ENCODE measurements at places on chromosomes 2 and 18.

DNA sequence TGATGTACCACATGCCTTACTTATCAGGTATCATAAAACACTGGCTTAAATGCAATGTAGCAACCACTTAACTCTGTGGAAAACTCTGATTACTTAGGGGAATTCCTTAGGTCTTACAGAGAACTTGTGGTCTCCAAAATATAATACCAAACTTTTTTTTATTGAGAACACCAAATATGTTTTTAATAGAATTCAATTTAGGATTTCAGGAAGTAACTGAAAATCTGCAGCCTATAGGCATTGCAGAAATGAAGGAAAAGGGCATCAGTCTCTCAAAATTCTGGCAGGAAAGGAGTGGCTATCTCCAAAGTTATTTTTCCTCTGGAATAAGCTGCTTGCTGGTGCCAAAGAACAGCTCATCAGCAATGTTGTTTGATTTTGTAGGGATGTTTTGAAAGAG, 105.3 kb upstream of the UGP2 start:
- DNase-seq = peak; percentile 77

DNA sequence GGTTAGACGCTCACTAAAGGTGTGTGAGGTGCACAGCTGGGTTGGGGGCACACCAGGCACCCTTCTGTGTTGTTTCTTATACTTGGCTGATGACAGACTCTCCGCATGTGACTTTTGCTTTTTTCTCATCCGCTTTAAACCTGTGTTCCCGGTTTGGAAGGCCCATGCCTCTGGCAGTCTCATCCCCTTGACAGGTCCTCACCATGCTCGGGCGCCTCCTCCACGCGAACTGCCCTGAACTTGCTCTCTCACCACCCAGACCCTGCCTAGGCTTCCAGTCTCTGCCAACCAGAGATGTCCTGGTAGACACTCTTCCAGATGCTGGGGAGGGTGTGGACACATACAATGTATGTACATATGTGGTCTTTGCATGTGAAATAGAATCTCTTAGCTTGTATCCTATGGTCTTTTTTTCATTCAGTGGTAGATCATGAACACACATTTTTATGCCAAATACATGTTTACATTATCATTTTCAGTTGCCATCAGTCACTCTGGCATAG, 79.8 kb downstream of the LIMS1 start:
- DNase-seq = no peak

DNA sequence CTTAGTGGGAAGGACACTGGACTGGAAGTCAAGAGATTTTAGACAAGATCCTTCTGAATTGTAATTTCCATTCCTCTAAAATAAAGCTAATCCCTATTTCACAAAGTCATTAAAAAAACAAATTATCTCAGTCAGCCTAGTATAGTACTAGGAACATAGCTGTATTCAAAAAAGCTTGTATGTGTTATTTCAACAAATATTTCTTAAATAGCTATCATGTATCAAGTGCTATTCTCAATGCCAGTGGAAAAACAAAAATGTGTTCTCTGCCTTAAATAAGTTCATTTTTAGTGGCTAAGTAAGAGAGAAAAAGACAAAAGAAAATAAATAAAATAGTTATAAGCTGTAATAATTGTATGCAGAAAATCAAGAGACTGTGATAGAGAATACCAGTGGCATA, 541.8 kb upstream of the CDH2 start:
- no peak for DNase-seq

DNA sequence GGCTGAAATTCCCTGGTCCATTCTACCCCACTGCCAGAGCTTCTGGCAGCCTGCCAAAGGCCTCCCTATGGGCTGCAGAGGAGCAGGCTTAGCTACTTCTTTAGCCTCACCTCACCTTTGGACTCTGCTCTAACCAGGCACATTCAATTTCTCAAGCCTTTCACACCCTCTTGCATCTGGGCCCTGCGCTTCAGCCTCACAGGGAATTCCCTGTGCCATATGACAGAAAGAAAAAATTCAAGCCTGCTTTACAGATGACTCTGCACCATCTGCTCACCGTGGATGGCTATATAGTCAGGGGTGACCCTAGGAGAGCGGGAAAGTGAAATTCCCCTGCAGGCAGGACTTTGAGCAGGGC, 62.5 kb downstream of the REEP1 start:
- DNase-seq = peak; percentile 14

DNA sequence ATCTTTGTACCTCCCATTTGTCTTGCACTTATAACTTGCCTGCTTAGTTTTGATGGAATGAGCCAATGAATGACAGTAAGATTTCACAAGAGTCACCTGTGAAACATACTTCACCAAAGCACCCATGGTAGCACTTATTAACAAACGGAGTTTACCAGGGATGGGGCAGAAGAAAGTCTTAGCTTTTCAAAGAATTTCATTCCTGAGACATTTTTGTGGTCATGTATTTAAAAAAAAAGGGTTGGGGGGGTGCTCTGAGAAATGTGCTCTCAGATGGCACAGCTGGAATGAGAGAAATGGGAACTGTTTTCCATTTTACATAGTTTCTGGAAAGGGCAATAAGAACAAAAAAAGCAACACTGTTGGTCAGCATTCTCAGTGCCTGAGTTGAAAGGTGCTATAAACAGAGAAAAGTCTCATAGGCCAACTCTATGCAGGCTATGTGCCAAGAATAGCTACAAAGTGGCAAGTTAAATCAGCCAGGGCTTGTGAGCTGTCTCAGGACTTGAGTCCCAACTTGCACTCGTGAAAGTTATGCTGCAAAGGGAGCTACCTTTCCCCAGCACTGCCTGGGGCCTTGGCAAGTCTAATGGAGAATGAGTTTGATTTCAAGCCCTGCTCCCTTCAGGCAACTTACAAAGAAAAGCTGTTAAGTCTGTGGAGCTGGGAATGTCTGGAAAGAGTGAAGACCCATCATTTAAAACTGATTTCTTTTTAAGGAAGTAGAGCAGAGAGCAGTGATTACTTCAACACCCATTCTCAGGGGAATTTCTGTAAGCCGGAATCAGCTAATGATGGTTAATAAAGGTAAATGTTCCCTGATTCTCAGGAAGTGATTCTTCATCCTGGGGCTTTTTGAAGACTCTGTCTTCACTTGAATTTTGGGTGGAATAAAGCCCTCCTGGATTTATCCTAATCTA, 170.6 kb downstream of the SLC8A1 start:
- peak; percentile 80 for DNase-seq

- no peak for DNase-seq
Measured at GRCh38 chr18:57243624-57244179, 96.8 kb downstream of the BOD1L2 start.

GRCh38 chr18:33901894-33902512, 322.7 kb downstream of the NOL4 start:
- DNase-seq = no peak

Data from fibroblast of skin of right biceps (primary cell).